ENCODE measurements at places on chromosomes 11 and 22.
A peak's percentile ranks its signal among the peaks of the same experiment; 100 is the strongest.

DNA sequence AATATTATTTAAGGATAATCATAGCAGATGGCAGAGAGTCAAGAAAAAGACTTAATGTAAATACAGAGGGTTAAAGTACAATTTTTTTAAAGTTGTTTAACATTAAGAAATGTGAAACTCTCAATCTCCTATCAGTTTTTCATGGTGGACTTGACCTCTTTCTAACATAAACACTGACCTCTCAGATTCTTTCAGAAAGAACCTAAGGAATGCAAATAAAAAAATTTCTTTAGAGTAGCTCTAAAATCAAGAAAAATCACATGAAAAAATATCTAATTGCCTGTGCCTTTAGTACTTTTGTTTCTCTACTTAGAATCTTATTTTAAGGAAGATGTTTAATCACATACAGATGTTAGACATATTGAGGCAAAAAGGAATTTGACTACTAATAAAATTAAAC, 12.9 kb downstream of the RNF141 start:
- DNase-seq = no peak

DNA sequence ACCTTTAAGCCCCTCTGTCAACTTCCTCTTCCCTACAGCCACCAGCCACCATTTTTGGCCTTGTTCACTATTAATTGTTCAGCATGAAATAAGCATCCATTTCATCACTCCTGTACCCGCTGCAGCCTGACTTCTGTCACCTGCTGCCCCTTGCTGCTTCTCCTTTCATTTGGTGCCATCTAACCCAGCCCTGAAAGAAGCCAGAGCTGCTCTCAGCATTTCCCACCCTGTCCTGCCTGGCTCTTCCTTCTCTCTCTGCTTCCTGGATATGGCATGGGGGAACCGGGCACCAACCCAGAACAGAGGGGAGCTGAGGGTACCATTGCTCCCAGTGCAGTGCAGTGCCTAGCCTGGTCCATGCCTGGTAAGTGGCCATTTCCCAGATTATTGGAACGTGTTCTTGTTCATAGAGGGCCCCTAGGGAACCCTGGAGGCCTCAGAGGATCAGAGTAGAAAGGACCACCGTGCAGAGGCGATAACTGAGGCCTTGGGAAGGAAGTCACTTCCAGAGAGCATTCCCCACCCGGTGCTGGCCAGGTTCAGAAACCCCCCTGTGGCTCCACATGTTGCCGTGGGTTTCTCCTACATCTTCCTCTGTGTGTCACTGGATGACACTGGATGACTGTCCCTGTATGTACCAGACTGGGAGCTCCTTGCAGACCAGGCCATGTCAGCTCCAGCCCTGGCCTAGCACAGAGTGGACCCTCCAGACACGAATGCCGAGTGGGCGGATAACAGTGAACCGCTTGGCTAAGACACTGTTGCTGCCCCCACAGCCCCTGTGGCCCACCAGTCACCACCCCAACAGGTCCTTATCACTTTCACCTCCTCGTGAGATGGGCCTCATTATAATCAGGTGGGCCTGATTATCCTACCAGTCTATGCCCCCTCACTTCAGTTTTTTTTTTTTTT, 4.7 kb downstream of the YDJC start:
- no peak for DNase-seq

- peak; percentile 39 for DNase-seq
Observed at GRCh38 chr11:111795334-111795985, 29.3 kb upstream of the PPP2R1B start.

GRCh38 chr11:107848345-107848744, 10.2 kb downstream of the SLC35F2 start:
- no peak for DNase-seq

DNA sequence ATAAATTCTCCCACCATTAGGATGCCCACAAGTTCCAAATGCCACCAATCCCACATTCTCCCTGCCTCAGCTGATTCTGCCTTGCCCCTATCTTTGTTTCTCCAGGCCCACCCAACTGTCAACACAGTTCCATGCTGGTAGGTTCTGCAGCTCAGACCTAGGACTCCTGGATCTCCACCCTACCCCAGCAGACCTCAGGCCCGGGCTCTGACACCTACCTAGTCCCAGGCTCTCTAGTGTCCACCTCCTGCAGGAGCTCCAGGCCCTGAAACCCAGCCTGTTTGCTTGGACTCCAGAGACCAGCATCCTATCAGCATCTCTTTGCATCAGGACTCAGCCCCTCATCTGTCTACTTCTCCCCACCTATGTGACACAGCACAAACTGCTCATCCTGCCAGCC, 86.5 kb downstream of the PDE2A start:
- DNase-seq = no peak

- no peak for DNase-seq
Observed at GRCh38 chr11:44427432-44427831, 117.5 kb upstream of the ALX4 start.

DNA sequence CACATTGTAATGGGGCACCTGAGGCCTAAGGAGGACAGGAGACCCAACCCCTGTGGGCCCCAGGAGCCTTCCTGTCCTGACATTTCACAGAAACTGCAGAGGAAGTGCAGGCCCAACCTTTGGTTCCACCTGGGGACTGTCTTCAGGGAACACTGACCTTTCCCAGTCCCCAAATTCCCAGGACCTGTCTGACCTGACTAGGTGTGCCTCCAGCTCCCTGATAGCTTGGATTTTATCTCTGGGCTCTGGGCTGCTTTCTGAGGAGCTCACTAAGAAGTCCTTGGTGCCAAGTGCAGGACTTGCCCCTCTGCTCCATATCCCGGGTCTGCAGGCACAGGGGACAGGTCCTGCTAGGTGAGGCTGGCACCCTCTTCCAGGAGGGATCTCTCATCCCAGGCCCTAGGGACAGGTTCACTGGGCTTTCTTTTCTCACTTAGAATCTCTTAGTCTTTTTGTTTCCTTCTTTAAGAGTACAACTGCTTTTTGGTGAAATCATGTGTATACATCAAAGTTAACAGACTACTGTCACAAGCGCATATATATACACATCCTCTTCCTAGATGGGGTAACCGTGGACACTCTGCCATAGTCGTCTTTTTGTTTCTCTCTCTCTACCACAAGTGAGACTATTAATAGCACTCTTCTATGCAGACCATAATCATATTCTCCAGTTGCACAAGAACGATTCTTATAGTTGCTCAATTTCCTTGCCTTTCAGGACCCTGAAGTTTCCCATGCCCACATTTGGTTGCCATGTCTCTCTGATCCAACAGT, 72.0 kb upstream of the IGLL5 start:
- DNase-seq = no peak

DNA sequence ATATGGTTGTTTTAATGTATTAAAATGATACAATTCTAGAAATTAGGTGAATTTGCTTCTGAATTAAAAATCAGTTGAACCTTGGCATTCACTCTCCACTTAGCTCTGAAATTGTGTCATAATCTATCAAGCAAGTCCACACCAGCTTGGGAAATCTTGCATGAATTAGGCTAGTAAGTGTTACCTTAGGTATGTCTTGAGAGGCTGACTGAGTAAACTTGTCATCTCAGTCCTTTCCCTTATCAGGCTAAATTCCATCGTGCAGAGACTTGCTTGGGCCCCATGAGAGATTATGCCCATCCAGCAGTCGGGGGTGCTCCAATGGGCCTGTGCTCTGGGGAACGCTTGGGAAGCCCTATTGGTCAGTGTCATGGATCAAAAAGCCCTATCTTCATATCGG, 33.9 kb upstream of the ST14 start:
- no peak for DNase-seq

DNA sequence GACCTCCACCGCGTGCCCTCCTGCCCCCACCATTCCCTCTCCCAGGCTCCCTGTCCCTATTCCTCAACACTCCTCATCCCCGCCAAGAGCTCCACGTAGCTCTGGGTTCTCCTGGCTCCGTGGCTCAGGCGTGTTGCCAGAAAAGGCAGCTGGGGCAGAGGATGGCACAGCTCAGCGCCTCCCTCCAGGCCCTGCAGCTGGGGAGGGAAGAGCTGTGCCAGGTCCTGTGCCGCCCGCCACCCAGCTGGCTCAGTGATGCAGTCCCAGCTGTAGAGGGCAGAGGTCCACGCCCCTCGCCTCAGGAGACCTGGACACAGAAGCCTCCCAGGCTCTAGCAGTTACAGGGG, 4.2 kb downstream of the ARHGAP1 start:
- no peak for DNase-seq

DNA sequence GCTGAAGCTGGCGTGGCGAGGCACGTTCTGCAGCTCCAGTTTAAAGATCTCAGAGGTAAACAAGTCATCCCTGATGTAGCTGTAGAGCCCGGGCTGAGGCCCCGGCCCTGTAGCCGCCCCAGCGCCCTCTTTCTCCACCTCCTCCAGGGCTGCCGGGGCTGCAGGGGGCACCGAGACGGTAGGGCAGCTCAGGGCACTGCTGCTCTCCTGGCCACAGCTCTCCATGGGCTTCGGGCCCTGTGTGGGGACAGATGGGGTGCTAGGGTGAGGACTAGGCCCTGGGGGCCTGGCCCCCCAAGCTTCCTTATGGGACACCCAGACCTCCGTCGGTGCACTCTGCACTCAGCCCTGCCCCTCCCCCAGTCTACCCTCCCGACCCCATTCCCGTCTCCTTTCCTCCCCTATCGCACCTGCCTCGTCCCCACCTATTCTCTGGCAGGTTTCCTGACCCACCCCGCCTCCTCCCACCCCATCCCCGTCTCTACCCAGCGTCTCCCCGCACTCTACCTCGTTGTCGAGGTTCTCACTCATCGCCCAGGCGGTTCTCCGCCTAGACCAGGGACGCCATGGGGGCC, 559 bp downstream of the RANBP1 start:
- DNase-seq = no peak

GRCh38 chr11:3669742-3670183, 1.4 kb downstream of the CHRNA10 start:
- DNase-seq = no peak

DNA sequence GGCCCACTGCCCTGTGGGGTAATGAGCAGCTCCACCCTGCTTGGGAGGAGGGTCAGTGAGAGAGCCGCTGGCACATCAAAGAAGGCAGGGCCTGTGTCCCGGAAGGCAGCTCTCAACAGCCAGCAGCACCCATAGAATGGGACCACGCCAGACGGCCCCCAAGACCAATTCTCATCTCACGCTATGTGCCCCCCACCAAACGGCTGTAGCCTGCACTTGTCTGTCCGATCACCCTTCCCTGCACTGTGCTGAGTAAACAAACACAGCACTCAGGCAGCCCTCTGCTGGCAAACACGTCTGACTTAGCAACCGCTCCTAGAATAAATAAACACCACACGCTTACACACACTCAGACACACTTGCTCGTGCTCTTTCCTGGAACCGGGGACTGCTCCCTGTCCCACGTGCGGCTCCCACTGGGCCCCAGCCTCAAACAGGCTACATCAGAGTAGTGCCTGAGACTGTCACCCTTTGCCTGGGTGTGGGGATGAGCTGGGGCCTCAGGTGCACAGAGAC, 53.2 kb upstream of the CDON start:
- DNase-seq = peak; percentile 77

DNA sequence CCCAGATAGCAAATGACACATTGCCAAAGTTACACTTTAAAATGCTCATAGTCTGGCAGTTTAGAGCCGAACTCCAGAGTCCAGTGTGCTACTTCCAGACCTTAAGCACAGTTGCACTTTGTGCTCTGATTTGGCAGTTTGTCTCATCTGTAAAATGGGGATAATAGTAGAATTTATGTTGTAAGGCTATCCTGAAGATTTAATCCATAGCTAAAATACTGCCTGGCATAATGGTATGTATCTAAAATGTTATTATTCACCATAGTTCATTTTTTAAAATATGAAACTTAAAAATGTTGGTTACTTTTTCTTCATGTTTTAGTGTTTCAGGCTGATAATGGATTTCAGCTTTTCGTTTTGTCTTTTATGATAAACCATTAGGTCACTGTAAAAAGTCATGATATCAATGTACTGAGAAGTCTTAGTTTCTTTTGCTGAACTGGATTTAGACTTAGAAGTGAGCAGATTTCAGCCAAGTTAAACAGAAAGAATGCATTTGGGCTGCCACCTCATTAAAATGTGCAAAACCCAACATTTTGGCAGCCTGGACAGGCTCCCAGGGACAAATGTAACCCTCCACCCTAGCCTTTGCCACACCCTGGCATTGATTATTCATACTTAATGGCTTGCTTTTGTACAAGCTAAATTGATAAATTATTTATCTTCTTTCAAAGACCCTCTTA, 933 bp downstream of the OLFML1 start:
- DNase-seq = no peak

DNA sequence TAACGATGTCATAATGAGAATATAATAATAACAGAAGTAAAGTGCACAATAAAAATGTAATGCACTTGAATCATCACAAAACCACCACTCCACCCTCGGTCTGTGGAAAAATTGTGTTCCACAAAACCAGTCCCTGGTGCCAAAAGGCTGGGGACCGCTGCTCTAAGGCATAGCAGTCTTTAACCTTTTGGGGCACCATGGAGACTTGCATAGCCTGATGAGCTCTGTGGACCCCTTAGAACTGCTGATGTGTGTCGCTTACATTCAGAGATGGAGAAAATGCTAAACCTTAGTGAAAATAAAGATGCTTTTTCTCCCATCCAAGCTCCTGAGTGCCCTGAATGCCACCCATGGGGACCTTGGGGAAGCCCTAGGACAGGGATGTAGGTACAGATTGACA, 87.6 kb upstream of the SEPTIN5 start:
- no peak for DNase-seq

DNA sequence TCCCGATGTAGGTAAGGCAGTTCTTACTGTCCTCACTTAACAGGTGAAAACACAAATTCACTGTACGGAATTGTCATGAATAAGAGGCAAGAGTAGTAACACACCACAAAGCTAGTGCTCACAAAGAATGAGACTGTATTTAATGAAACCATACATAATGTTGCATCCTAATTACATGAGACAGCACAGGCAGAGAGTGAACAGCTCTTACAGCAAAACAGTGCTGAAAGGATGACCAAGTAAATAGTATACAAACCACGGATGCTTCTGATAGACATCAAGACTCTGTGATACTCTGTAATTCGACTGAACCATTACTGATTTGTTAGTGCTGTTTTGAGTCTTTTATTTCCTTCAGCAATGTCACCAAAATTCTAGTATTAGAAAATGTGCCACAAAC, 282.3 kb downstream of the TTC28 start:
- no peak for DNase-seq

DNA sequence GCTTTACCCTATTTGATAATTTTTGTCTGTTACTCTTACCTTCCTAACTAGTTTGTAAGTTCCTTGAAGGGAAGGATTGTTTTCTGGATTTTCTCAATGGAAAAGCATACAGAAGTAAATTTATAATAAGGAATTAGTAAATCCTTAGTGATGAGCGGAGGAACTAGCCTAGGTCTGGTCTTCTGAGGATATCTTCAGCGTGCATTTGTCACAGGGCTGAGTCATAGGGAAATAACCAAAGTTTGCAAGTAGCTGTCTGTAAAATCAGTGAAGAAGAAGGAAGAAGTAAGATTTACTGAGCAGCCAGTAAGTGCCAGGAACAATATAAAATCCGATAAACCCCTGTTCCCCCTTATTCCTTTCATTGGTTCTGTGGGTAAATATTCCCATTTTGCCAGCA, 162.7 kb upstream of the SORL1-AS1 start:
- no peak for DNase-seq

- DNase-seq = no peak
Observed at GRCh38 chr22:50705851-50706351, 32.1 kb upstream of the ACR start.

Measured in AG04450 (cell line).